ENCODE measurements at places on chromosomes 1 and 21. TPM values are rescaled to one million over a fixed set of nuclear protein-coding genes. Genes with fewer than 3 reads are reported as not detected.

Gene BPNT1
- 23.8 TPM for total RNA-seq

Gene TFF2
- total RNA-seq: not detected

Gene SLC22A15
- total RNA-seq: 21.0 TPM

Gene LGR6
- not detected for total RNA-seq
